NCI-H1092 treated with DMSO at 0.1 percent for 48 hours (cell line): ENCODE measurements at places on chromosomes 7 and 10.

GRCh38 chr7:25662841-25663800 lies 434.8 kb upstream of the NPVF start:
- DNase-seq: no peak

DNA sequence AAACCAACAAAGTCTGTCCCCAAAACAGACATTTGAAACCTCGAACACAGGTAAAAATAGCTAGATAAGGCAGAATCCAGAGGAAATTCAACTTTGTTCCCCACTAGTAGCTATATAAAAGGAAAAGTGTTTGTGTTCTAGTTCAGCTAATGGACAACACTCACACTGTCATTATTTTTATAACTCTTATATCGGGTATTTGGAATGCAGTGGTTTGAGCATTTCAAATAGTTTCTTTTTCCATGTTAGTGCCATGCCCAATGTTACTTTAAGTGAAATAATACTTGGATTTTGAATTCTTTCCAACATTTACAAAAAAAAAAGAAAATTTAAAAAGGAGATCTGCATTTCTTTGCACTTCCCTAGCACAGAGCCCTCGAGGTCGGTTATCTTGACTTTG lies 213.6 kb downstream of the DOCK4 start:
- DNase-seq: no peak

- DNase-seq: no peak
Measured at GRCh38 chr10:113866551-113867394, 12.3 kb downstream of the NHLRC2 start.

DNA sequence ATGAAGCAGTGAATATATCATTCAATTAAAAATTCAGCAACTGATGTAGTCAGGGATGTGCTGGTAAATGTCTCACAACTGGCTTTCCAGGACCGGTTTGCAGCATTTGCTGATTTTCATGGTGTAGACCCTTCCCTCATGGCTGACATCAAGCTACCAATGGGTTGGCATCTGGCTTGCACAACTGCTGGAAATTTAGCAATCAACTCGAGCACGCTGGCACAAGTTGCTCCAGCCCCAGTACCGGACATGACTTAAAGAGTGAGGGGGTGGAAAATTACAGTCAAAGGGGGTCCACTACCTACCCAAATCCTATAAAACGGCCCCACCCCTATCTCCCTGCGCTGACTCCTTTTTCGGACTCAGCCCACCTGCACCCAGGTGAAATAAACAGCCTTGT lies 198.4 kb upstream of the NRP1 start:
- no peak for DNase-seq

- DNase-seq: peak; percentile 80
Measured at GRCh38 chr7:24980534-24981170, 674 bp upstream of the OSBPL3 start.

DNA sequence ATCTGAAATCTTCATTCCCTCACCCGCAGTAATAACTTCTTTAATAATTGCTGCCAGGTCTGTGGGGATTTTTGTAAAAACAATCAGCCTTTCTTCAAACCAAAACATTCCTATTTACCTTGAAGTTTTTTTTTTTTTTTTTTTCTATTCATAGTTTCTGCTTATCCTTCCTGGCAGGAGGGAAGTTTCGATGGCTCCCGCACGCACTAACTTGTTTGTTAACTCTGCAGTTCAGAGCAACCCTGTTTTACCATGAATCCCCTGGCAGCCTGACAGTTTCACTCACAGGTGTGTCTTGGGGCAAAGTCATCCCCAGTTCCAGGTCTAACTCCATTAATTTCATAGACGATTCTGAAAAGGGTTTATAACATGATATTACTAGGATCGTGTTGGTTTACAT lies 149.3 kb downstream of the KLF6 start:
- DNase-seq: no peak

DNA sequence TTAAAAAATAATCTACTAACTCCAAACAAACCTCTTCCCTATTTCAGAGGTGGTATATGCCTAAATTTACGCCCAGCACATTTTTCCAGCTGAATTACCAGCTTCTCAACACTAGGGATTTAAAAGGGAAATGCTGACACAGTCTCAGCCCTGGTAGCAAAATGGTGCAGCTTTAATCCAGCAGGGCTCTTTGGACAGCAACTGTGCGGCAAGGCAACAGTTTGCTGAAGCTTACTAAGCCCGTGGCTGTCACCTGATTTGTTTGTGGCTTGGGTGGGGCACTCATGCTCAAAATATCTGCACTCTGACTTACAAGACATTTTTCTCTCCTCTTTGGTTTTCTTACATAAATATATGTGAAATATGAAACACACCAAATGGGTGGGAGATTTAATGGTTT lies 206.7 kb downstream of the POU6F2 start:
- no peak for DNase-seq
